ENCODE measurements at places on chromosomes 2 and 18.

DNA sequence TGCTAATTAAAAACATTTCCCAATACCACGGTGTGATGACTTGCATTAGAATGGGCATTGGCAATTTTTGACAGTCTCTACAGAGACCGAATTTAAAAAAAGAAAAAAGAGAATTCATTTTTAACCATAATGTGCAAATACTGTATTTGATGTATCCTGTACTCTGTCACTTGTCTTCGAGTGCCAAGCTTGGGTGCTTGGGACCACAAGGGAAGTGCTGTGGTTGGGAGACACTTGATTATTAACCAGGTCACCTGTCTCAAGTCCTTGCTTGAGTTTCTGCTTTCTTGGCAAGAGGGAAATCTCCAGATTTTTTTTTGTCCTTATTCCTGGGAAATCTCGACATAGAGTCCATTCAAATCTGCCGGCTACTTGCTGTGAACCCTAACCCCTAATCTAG, 209.0 kb downstream of the MC4R start:
- no peak for DNase-seq

DNA sequence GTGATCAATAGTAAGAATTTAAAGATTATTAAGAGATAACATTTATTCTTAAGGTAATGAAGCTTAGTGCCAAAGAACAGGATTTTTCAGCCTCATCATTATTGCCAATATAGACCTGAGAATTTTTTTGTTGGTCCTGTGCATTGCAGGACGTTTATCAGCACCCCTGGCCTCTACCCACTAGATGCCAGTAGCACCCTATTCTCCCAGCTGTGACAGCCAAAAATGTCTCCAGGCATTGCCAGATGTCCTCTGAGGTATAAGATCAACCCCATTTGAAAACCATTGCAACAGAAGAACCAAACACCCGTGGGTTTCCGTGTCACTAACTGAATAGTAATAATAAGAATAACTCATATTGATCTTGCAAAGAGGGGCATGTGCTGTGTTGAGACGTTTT, 700.0 kb upstream of the SOX11 start:
- DNase-seq, result no peak

DNA sequence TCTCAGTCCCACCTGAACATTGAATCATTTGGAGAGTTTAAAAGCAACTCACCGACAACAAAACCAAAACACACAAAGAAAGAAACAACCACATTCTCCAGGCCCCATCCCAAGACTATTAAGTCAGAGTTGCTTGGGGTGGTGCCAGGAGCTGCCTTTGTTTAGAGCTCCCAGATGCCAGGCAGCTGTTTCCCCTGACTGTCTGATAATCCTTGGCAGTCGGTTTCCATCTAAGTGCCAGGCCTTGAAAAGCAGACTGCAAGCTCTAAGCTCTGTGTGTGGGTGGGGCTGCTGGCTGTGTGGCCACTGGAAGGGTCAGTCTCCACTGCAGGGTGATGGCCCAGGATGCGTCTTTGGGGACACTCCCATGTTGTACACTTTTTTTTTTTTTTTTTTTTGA, 255.3 kb upstream of the AGAP1 start:
- no peak for DNase-seq

DNA sequence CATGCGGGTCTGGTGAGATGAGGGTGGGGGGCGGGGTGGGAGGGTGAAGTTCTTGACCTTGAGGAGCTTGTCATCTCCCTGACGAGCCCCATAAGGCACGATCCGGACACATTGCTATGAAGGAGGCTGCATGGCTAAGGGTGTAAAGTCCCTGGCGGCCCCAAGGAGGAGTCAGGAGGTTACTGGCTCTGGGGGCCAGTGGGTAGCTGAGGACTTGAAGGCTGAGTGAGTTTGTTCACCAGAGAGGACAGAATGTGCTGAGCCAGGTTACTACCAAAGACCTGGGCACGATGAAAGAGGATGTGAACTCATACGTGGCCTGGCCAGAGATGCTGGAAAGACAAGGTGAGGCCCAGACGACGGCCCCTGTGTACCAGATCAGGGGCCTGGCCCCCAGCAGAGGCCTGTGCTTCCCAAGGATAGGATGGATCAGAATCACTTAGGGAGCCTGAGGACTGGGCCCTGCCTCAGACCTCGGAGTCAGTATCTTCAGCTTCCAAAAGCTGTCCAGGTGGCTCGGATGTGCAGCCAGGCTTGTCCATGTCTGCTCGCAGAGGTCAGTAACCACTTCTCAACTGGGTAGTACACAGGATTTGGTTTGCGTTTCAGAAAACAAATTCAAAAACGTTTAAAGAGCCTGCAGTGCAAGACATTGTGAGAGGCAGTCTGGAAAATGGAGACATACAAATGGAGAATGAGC, 110.9 kb downstream of the RNF144A start:
- no peak for DNase-seq

DNA sequence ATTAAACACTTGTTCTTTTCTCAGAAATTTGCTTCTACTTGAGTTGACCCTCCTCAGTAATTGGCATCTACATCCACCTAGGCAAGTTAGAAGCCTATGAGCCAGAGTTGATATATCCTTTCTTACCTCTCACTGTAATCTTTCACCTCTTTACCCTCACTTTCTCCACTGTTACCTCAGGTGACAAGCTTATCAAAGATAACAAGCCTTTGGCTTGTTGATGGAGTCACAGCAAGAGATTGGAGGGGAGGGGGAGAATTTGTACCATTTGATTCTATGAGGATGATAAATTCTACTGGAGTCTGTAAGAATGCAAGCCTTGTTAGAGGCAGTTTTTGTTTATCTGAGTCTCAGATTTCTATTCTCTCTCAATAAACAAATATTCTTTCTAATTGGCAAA, 171.0 kb upstream of the CAVIN2 start:
- DNase-seq, result no peak

DNA sequence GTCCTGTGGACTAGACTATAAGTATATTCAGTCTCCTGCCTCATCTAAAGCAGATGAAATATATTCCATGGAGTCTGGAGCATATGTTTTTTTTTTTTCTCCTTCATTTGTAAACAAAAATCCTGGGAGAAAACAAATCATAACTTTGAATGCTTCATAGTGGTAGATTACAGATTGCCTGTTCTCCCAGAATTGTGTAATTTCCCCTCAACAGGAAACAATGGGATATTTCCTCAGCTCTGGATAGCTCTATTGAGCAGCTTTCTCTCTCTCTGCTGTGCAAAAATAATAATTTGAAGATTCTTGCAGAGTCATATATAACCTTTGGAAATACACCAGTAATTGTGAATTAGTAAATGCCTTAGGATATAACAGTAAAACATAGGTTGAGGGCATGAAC, 1406.6 kb upstream of the ACVR2A start:
- DNase-seq, result no peak

DNA sequence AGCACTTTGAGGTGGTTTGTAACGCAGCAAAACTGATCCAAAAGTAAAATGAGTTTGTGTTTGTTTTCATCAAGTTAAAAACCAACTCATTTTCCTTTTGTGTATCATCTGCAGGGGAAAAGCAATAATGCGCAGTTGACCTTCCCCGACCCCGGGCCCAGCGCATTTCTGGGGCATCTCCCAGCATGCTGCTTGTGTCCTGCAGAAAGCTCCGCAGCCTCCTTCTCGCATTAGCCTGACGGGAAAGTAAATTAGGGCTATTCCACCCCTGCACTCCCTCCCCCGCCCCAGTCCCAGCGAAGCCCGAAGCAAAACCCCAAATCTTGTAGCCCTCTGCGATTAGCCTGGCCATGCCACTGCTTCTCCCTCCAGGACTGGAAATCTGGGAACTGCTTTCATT, 82.0 kb upstream of the PPM1B start:
- no peak for DNase-seq

GRCh38 chr2:140565756-140566155, 1565.1 kb downstream of the LRP1B start:
- DNase-seq, result no peak

- no peak for DNase-seq
Measured at GRCh38 chr2:98299211-98299905, 46.9 kb upstream of the CNGA3 start.

DNA sequence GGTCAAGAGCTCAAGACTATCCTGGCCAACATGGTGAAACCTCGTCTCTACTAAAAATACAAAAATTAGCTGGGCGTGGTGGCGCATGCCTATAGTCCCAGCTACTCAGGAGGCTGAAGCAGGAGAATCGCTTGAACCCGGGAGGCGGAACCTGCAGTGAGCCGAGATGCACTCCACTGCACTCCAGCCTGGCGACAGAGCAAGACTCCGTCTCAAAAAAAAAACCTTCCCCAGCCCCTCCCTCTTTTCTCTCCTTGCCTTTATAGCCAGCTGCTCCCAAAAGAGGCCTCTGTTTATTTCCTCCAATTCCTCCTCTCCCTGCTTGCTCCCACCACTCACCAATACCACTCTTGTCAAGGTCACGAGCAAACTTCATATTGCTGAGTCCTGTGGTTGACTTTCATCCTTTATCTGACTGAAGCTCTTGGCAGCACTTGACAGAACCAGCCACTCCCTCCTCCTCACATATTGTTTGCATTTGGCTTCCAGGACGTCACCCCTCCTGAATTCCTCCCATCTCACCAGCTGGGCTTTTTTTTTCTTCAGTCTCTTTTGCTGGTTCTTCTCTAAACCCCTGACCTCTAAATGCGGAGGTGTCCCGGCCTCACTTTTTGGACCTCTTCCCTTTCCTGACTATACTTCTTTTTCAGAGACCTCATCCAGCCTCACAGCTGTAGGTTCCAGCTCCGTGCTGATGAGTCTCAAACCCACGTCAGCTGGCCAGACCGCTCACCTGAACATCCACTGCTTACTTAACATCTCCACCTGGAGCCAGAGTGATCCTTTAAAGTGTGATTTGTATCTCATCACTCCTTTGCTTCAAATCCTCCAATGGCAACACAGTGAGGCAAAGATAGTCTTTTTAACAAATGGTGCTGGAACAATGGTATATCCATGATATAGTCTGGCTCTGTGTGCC, 84.6 kb upstream of the CAB39 start:
- DNase-seq, result no peak

- DNase-seq, result no peak
Measured at GRCh38 chr2:67669766-67670165, 272.6 kb downstream of the ETAA1 start.

- no peak for DNase-seq
Measured at GRCh38 chr2:192026059-192026824, 168.5 kb downstream of the TMEFF2 start.

DNA sequence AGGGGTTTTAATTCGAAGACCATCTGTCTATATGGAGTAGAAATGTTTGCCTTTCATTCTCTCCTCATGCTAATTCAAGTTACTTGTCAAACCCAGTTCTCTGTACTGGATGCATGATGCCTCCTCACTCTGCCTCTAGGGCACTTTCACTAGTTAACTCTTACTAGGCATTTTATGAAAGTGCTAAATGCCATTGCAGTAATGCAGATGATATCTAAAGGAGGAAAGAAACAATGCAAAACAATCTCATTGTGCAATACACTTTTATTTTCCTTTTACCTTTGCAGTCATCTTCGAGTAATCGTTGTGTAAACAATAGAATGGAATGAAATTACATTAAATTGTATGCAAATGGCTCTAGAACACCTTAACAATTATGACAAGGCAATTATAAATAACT, 293.6 kb downstream of the STK39 start:
- no peak for DNase-seq
